ENCODE measurements at places on chromosomes 3 and 15.

- no peak for DNase-seq
These were observed 21.0 kb upstream of the PCSK6 start for GRCh38 chr15:101510212-101511197.

DNA sequence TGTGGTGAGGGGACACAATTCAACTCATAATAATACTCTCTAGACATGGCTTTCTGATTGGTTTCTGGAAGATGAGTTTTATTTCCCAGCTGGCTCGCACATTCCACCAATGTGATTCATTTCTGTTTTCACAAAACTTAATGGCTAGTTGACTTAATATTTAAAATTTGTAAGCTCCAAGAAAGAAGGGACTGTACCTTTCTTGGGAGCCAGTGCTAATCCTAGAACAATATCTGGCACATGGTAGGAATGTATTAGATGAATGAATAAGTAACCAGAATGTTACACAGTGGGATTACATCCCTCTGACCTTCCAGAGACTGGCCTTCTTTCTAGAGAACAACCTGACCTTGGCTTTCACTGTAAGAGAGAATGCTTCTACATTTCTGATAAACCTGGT, 262.8 kb downstream of the RORA start:
- DNase-seq, result no peak

DNA sequence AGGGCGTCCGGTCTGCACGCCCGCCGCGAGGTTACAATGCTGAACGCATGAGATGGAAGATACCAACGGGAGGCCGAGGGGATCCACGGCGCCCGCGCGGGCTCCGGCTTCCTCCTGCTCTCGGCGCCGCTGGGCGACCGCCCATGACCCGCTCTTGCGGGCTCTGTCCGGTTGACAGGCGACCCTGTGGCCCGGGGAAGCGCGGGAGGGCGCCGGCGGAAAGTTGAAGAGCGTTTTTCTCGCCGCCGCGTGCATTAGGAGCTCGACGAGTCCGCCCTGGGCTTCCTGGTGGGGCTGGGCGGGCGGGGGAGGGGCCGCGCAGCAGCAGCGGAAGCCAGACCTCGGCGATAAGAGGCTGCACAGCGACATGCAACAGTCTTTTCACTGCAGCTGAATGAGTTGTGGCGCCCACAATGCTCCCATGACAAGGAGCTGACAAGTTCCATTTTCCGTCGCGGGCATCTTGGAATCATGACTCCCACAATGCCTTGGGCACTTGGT, at the start of gene MBNL1:
Gene MBNL1, plus strand, starts transcription at position 375 of the 501 bp plus-strand sequence. CDS start 31,265 bp downstream, outside the sequence.
- DNase-seq, result peak; percentile 82

GRCh38 chr3:101020351-101021015, 27.3 kb upstream of the ABI3BP start:
- no peak for DNase-seq

DNA sequence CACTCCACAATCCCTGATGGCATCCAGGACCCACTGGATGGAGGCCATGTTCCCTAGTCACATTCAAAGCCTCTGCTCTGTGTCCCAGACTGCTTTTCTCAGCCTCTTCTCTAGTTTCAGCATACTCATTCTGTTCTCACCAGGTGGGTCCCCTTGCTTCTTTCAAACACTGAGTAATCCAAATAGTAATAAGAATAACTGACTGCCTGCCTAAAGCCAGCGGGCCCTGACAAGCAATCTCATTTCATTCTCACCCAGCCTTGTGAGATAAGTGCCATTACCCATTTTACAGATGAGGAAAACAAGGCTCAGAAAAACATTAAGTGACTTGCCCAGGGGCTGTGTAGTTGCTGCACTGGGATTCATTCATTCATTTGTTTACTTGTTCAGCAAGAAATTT, 25.4 kb downstream of the MAPKAPK3 start:
- DNase-seq, result no peak

DNA sequence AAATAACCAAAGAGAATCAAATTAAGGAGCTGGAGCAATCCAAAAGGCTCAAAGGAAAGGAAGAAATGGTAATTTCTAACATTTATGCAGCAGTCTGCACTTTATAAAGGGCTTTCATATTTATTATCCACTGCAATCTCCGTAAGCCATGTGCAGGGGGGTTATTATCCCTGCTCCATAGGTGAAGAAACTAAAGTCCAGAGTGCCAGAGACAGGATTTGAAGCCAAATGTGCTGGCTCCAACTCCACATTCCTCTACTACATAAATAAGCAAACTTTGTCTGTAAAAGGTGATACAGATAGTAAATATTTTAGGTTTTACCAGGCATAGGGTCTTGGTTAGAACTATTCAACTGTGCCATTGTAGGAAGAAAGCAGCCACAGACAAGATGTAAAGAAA, 221.4 kb downstream of the MINAR1 start:
- DNase-seq, result no peak

GRCh38 chr3:195738274-195739044, 17.7 kb downstream of the MUC20 start:
- DNase-seq, result no peak

- DNase-seq, result peak; percentile 67
These were observed 35.2 kb downstream of the CPN2 start for GRCh38 chr3:194315965-194316361.

- DNase-seq, result no peak
These were observed 14.1 kb upstream of the OSBPL11 start for GRCh38 chr3:125609384-125609783.

DNA sequence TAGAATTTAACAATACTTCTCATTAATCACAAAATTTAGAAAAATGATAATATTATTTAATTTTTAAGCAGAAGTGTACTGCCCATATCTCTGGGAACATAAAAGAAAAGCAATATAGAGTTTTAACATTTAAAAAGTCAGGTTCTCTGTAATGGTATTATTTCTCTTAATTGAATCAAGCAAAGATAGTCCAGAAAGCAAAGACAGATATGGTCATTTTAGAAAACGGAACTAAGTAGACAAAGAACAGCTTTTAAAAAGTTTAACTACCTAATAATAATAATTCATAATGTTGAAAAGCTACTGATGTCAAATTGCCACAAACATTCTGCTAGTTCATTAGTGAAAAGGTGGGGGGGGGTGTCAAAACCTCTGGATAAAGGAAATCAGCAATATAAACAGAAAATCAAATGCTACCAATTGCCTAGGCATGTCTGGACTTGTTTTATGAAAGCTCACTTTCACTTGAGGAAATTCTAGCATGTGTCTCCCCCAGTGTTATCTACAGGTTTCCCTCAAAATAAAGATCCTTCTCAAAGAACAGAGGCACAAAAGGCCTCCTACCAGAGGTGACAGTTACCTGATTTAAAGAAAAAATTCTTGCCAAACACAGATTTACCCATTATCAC, 1.7 kb downstream of the ZMAT3 start:
- no peak for DNase-seq

GRCh38 chr15:24633082-24633481, 42.5 kb upstream of the NPAP1 start:
- DNase-seq, result no peak

GRCh38 chr3:119913021-119913420, 131.1 kb downstream of the NR1I2 start:
- DNase-seq, result no peak

DNA sequence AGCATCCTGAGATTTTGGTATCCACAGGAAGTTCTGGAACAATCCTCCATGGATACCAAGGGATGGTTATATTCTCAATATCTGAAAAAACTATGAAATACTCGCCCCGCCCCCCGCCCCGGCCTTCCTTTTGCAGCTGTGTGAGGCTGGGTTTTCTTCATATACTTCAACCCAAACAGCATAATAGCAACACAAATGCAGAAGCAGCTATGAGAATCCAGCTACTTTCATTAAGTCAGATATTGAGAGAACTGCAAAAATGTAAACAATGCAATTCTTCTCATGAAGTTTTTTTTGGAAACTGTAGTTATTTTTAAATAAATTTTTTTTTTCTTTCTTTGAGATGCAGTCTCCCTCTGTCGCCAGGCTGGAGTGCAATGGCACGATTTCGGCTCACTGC, 10.9 kb upstream of the IDH2 start:
- DNase-seq, result no peak

DNA sequence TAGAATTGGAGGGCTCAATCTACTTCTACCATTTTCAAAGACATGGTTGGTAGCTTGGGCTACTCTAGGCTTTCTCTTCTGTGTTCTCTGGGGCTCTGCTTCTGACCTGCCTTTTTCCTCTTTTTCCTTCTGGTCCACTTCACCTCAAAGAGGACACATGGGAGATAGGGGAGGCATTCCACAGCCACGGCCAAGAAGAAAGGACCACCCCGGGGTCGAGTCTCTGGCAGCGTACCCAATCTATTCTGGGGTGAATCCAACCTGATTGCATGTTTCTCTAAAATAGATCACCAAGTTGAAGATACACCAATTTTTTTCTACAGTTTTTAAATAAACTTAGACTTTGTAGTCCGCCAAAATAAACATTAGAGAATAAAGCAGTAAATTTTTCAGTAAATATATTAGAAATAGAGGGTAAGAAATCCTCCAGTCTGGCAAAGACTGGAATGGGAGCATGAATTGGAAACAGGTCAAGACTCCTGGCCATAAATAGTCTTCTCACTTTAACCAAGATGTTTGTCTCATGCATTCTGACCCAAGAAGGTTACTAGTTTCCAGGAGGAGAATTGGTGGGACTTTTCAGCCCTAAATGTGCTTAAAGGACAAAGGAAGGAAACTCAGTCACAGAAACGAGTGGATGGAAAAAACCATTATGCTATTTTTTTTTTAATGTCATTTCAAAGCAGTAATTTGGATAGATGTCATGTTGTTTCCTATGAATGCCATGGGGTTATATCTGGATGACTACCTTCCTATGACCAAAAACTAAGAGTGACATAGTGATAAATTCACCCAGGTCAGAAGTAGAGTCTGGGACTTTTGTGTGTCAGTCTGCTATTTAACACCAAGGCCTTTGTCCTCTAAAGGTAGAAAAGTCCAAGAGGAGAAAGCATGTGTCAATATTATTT, 71.3 kb upstream of the PHLDB2 start:
- DNase-seq, result no peak

DNA sequence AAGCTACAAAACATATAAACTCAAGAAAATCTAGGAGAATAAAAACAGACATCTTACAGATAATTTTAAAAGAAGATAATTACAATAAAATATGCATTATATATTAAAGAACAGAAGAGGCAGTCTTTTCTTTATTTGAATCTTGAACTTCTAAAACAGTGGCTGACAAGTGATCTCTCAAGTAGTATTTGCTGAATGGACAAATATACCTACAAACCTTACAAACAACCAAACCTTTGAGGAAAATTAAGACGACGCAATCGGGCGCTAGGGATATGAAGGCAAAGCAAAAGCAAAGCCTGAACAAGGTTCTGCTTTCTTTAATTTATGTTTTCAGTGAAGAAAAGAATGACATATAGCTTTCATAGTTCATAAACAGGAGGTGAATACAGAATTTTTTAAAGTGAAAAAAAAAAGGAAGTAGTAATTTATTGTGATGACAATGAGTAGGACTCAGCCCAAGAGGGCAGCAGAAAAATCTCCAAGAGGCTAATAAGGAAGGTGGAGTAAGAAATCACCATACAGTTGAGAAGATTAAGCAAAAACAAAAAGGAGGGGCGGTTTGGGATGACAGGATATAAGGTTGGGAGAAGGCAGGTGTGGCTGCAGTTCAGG, 347.8 kb downstream of the TBC1D5 start:
- no peak for DNase-seq

DNA sequence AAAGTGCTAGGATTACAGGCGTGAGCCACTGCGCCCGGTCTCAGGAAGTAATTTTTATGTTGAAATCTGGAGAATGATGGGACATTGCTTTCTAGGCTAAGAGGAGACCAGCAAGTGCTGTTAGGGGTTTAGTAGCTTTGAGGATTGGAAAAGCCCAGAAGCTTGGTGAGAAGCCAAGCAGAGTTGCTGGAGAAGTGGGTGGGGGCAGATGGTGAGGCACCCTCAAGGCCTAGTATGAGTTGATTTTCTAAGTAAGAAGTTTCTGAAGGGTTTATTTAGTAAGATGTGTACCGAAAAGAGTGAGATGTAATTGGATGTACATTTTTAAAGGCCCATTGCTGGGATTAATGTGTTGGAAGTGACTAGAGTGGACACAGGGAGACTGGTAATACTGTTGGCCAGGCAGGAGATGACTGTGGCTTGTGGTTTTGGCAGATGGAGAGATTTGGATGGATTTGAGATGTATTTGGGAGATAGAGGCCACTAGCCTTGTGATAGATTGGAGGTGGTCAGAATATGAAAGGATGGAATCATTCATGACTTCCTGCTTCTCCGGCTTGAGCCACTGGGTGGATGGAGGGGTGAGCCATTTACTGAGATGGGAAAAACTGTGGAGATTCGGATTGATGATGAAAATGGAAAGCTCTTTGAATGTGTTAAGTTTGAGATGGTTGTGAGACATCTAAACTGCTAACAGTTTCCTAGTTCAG, 2.3 kb downstream of the LRRC28 start:
- DNase-seq, result no peak

DNA sequence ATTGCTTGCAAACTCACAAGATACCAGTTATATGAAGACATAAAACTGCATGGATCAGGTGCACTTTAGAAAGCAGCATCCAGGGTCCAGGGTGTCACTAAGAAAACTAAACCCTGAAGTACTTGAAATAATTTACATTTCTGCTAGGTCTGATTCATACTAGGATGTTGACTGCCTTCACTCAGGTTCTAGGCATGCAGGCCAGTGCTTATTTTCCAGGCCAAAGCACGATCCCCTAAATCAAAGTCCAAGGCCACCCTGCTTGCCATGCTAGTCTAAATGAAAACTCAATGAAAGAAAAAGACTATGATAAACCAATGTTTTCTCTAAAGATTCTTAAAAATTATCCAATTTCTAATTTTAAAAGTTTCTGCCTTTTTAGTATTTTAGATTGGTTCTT, 49.4 kb downstream of the GREM1 start:
- DNase-seq, result no peak

DNA sequence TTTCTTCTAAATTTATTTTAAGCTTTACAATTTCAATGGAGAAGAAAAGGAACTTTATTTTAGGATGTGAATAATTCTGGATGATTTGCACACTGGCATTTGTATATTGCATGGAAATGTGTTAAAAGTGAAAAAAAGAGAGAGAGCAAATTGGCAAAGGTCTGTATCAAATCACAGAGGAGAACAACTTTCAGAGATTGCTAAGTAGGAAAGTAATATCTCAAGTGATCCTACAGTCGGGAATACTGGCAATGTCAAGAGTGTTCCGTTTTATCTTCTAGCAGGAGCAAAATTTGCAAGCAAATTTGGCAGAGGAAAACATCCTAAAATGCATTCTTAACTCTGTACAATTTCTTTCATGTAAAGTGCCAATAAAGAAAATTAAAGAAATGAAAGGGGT, 97.1 kb upstream of the TMC3 start:
- DNase-seq, result no peak

GRCh38 chr3:146975476-146975875, 370.3 kb upstream of the PLSCR5 start:
- DNase-seq, result no peak

DNA sequence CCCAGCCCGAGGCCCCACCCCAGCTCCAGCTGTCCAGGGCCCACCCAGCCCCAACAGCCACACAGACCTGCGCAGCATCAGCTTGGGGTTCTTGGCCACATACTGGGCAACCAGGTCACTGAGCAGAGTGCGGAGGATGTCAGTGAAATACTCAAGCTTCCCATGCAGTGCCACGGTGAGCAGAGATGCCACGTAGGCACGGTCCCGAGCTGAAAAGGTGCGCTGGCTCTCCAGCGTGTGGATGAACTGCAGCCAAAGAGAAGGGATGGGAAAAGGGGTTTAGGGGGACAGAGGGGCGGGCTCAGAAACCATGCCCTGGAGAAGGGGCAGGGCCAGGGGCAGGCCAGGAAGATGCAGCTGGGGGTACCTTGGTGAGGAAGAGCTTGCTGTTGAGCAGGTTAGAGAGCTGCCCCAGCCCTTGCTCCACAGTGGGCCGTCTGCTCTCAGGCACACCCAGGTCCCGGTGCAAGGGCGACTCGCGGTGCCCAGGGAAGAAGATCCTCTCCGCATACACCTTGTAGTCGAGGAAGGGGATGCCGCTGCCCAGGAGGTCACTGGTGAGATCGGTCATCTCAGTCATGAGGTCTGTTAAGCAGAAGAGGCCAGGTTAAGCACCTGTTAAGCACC, 17.4 kb downstream of the PLXNB1 start:
- DNase-seq, result peak; percentile 26

Data from right cardiac atrium (tissue), 5 donors.